ENCODE measurements at places on chromosomes 13 and 19. TPM values are rescaled to one million over a fixed set of nuclear protein-coding genes. Genes with fewer than 3 reads are reported as not detected.

KIR2DL1 gene
- 3.1 TPM for polyA plus RNA-seq

LRCH1 gene
- polyA plus RNA-seq, result 4.9 TPM

APC2 gene
- polyA plus RNA-seq, result not detected

FXYD5 gene
- 560 TPM for polyA plus RNA-seq

MBD3L2 gene
- polyA plus RNA-seq, result not detected

PODNL1 gene
- not detected for polyA plus RNA-seq

DNA sequence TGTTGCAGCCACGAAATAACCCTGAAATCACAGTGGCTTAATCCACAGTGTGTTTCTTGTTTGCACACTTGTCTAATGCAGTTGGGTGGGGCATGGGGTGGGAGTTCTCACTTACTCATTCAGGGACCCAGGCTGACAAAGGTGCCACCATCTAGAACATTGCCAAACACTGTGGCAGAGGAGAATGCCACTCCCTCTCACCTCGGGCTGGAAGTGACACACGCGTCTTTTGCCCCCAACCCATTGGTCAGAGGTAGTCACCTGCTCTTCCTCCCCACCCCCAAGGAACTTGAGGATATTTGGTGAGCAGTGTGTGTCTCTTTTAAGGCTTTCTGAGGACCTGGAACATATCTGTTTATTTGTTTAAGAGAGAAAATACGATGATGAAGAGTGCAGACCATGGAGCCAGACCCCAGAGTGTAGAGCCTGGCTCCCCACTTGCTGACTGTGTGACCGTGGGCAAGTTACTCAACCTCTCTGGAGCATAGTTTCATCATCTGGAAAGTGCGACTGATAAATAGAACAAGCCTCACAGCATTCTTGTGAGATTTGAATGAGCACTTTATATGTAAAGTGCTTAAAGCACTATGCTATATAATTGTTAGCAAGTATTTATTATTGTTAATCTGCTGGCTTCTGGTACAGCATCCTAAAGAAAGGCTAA, 17.4 kb downstream of the GPR183 start:
- H3K36me3 ChIP-seq, result peaks cover 24% of the 10 kb centered on the region
- peak overlapping the region; percentile 45 for H3K27ac ChIP-seq
- no peak overlapping the region for H3K4me3 ChIP-seq

GRCh38 chr13:64362564-64362963, 2867.6 kb downstream of the PCDH9 start:
- H3K36me3 ChIP-seq, result no peaks in the 10 kb centered on the region
- H3K4me3 ChIP-seq, result no peak overlapping the region

DNA sequence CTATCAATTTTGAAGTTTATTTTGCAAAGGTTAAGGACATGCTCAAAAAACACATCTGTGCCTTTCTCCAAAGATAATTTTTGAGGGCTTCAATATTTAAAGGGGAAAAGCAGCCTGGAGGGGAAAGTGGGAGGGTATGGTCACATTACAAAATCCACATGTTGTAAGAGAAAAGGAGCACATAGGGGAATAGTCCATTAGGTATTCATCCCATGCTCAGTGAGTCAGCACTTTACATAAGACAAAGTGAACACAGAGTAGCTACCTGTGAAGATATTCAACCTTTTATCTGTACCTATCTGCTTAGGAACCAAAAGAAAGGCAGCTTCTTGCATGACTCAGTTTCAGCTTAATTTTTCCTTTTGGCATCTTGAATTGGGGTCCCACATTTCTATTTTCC, 932.0 kb downstream of the SLITRK6 start:
- no peak overlapping the region for H3K4me3 ChIP-seq
- DNase-seq, result no peak
- H3K27me3 ChIP-seq, result no peaks in the 10 kb centered on the region

- DNase-seq, result no peak
- H3K4me1 ChIP-seq, result peaks cover 45% of the 10 kb centered on the region
- peak overlapping the region; percentile 38 for H3K27ac ChIP-seq
Observed at GRCh38 chr19:47447470-47448359, 24.0 kb downstream of the SLC8A2 start.

GRCh38 chr13:53276265-53276664, 247.7 kb downstream of the OLFM4 start:
- H3K4me1 ChIP-seq, result no peaks in the 10 kb centered on the region
- no peak overlapping the region for H3K4me3 ChIP-seq
- H3K36me3 ChIP-seq, result no peaks in the 10 kb centered on the region
- no peaks in the 10 kb centered on the region for H3K27me3 ChIP-seq
- H3K27ac ChIP-seq, result no peak overlapping the region

DNA sequence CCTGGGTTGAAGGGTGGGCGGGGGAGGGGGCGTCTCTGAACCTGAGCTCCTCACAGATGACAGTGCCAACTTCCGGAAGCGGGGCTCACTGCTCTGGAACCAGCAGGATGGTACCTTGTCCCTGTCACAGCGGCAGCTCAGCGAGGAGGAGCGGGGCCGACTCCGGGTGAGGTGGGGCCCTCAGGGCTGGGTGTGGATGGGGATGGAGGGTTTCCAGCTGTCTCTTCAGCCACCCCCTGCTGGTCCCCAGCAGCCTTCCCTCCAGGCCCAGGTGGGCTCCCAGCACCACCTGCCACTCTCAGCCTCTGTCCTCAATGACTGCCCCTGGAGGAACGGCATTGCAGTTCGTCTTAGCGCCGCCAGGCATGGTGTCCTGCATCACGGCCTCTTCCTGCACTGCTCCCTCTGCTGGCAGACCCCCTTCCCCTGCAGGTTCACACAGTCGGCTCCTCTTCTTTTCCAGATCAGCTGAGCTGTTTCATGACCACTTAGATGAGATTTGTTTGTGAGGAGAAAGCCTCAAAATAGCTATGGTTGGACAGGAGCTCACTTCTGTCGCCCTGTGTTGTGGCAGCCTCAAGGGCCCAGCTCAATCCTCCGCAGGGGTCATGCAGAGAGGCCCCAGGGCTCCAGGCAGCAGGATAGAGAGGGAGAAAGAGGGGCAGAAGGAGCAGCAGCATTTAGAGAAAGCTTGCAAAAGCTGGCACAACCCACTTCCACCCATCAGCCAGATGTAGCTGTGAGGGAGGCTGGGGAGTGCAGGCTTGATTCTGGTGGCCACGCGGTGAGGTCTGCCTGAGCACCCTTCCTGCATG, 2.5 kb upstream of the GARIN5A start:
- H3K4me3 ChIP-seq, result no peak overlapping the region
- peaks cover 26% of the 10 kb centered on the region for H3K4me1 ChIP-seq
- H3K36me3 ChIP-seq, result peaks cover 11% of the 10 kb centered on the region
- DNase-seq, result no peak

DNA sequence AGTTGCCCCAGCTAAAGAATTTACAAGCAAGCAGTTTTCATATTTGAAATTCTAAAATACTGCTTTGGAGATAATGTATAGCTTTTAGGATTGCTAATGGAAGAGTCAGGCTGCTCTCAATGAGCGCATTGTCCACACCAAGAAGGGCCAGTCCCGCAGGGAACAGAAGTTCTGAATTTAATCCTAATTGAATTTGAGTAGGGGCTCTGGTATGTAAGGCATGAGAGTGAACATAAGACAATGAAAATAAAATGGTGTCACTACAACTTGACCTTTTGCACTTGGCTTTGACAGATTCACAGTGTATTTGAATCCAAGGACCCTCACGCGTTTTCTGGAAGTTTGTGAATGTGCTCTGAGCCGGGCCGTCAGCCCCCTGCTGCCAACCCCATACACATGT, 32.6 kb downstream of the RAB20 start:
- no peaks in the 10 kb centered on the region for H3K27me3 ChIP-seq
- DNase-seq, result no peak
- no peak overlapping the region for H3K4me3 ChIP-seq
- H3K4me1 ChIP-seq, result peaks cover 19% of the 10 kb centered on the region
- no peak overlapping the region for H3K27ac ChIP-seq
- H3K36me3 ChIP-seq, result no peaks in the 10 kb centered on the region

DNA sequence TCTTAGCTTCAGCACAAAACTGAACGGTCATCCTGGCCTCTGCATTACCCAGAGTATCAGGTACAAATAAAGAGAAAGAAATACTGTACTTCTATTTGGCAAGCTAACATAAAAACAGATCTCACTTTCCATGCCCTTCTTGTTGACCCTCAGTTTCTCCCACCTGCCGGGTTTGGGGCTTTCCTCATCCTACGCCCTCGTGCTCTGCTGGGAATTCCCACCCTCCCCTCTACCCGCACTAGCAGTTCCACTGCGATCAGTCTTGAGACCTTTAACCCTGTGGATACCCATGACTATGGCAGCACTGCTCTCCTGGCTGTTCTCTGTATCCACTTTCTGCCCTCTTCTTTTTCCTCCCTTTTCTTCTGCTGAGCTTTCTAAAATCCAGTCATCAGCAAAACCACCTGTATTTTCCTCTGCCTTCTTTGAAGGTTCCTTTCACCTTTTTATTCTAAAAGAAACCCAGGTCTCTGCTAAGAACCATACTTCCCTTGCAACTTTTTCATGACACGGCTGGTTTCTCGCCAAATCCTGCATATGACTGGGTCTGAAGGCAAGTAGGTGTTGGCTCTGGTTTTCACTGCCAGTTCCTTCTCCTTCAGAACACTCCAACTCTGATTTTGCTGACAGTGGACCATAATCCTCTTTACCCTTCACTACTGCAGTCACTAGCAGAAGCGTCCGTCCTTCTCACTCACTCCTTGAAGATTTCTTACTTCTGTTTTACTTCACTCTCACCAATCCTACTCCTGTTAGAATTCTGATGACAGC, 99.4 kb downstream of the MIPEP start:
- H3K4me1 ChIP-seq, result no peaks in the 10 kb centered on the region
- H3K27ac ChIP-seq, result no peak overlapping the region
- H3K4me3 ChIP-seq, result no peak overlapping the region
- H3K27me3 ChIP-seq, result no peaks in the 10 kb centered on the region
- no peaks in the 10 kb centered on the region for H3K36me3 ChIP-seq

DNA sequence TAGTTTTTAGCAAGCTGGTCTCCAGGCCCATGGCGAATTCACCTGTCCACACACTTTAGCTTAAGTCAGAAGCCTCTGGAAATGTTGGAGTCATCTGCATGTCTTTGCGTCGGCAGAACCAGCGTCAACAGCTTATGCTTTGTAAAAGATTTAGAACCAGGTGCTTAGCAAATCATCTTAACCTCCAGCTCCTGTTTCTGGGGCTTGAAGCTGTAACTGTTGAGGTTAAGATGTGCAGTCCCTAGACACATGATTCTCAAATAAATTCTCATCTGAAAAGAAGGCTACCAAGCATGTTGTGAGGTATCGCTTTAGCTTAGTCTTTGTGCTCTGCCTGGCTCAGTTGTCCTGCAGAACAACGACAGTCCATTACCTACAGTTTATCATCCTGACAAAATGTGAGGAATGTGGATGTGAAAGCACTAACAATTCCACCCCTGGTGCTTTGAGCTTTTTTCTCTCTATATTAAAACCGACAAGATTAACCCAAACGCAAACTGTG, 4.4 kb downstream of the EFNB2 start:
- no peak for DNase-seq
- H3K27ac ChIP-seq, result no peak overlapping the region
- no peak overlapping the region for H3K4me3 ChIP-seq
- peaks cover 17% of the 10 kb centered on the region for H3K4me1 ChIP-seq
- no peaks in the 10 kb centered on the region for H3K36me3 ChIP-seq

- no peaks in the 10 kb centered on the region for H3K27me3 ChIP-seq
- no peaks in the 10 kb centered on the region for H3K4me1 ChIP-seq
- H3K4me3 ChIP-seq, result no peak overlapping the region
- no peak overlapping the region for H3K27ac ChIP-seq
Observed at GRCh38 chr13:45681113-45681512, 21.0 kb upstream of the CBY2 start.

All from CD8-positive, alpha-beta memory T cell (primary cell).